Natural killer cell (primary cell): ENCODE measurements at places on chromosomes 2 and 18. TPM values are rescaled to one million over a fixed set of nuclear protein-coding genes. Genes with fewer than 3 reads are reported as not detected.

The SULT1C2 gene
- not detected for total RNA-seq

The RGPD3 gene
- 0.73 TPM for total RNA-seq

The LIMS4 gene
- total RNA-seq, result 0.33 TPM

The ERFE gene
- 4.8 TPM for total RNA-seq

The VWA3B gene
- total RNA-seq, result not detected

- DNase-seq, result no peak
- H3K27me3 ChIP-seq, result no peaks in the 10 kb centered on the region
- H3K4me3 ChIP-seq, result no peak overlapping the region
Measured at GRCh38 chr2:23122681-23123215, 262.2 kb upstream of the KLHL29 start.

- H3K4me1 ChIP-seq, result no peaks in the 10 kb centered on the region
- DNase-seq, result no peak
- H3K27me3 ChIP-seq, result no peaks in the 10 kb centered on the region
- H3K4me3 ChIP-seq, result no peak overlapping the region
- no peaks in the 10 kb centered on the region for H3K36me3 ChIP-seq
Measured at GRCh38 chr2:77161009-77161408, 361.2 kb downstream of the LRRTM4 start.

- no peak overlapping the region for H3K27ac ChIP-seq
- no peaks in the 10 kb centered on the region for H3K36me3 ChIP-seq
- no peak overlapping the region for H3K4me3 ChIP-seq
- no peaks in the 10 kb centered on the region for H3K4me1 ChIP-seq
Measured at GRCh38 chr2:26430826-26431225, 29.1 kb downstream of the DRC1 start.

- no peak for DNase-seq
- H3K4me3 ChIP-seq, result no peak overlapping the region
- no peaks in the 10 kb centered on the region for H3K36me3 ChIP-seq
- H3K27ac ChIP-seq, result no peak overlapping the region
- H3K27me3 ChIP-seq, result no peaks in the 10 kb centered on the region
Measured at GRCh38 chr2:16121231-16121985, 181.1 kb downstream of the MYCN start.

DNA sequence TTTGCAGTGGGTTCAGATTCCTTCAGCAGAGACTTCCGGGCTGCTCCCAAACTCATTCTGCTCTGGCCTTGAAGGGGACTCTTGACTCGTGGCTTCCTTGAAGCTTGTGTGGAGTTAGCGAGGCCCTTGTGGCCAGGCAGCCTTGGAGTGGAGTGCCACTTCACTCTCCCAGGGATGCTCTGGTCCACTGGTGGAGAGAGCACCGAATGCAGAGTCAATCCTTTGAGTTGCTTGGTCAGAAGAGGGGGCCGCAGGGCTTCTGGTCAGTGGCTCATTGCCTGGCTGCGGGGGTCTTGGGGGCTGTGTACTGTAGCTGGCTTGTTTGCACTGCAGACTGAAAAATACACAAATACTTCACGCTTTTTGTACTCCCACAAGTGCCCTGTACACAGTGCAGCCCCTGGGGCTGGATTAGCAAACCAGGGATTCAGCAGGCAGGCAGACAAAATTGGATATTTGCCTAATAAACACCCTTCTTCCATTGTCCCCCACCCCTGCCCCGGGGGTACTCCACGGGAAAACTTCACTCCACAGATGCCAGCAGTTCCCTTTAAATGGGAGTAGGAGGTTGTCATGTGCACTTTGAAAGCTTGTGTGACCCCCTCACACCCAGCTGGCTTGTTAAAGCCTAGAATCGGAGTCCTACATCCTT, 3.2 kb downstream of the GLI2 start:
- peaks cover 23% of the 10 kb centered on the region for H3K27me3 ChIP-seq
- no peak overlapping the region for H3K4me3 ChIP-seq
- H3K36me3 ChIP-seq, result no peaks in the 10 kb centered on the region
- no peak overlapping the region for H3K27ac ChIP-seq
- peaks cover 4% of the 10 kb centered on the region for H3K4me1 ChIP-seq
- no peak for DNase-seq

- no peaks in the 10 kb centered on the region for H3K27me3 ChIP-seq
- no peak for DNase-seq
- no peak overlapping the region for H3K27ac ChIP-seq
- no peaks in the 10 kb centered on the region for H3K36me3 ChIP-seq
- no peaks in the 10 kb centered on the region for H3K4me1 ChIP-seq
- no peak overlapping the region for H3K4me3 ChIP-seq
Measured at GRCh38 chr18:9722691-9723090, 14.6 kb downstream of the RAB31 start.

DNA sequence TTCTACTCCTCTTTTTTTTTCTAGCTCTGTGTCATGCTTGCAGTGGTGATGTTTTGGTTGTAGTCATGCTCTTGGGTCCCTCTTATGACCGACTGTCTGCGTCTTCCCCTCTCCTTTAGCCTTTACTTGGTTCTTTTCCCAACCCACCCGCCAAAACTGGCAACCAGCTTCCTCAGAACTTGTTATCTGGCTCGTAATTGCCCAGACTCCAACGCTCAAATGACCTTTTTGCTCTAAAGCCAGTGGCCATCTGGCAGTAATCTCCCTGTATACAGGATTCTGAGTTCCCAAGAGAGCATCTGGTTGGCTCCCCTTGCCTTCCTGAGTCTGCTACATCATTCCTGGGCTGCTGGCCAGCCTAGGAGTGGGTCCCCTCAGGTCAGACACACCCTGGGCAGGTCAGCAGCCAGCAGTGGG, 147.2 kb downstream of the MGAT5 start:
- H3K4me3 ChIP-seq, result no peak overlapping the region
- no peak overlapping the region for H3K27ac ChIP-seq
- H3K27me3 ChIP-seq, result no peaks in the 10 kb centered on the region
- peaks cover 6% of the 10 kb centered on the region for H3K4me1 ChIP-seq
- H3K36me3 ChIP-seq, result peaks cover 9% of the 10 kb centered on the region

DNA sequence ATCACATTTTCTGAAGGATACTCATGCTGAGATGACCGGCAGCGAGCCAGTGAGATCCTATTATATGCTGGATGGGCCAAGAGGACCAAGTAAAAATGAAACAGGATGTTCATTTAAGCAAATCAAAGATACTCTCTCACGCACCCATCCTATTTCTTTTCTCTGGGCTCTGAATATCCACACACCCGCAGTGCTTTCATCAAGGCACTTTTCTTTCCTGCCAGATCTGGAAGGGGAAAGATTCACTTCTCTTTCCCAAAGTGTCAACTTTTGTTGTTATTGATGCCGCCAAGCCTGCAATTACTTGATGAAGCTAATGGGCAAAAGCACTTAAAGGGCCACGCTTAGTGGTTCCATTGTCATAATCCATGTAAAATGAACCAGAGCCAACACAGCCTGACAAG, 191.9 kb upstream of the CHAC2 start:
- H3K4me1 ChIP-seq, result no peaks in the 10 kb centered on the region
- no peaks in the 10 kb centered on the region for H3K36me3 ChIP-seq
- H3K4me3 ChIP-seq, result no peak overlapping the region
- H3K27me3 ChIP-seq, result no peaks in the 10 kb centered on the region

- H3K27ac ChIP-seq, result no peak overlapping the region
- DNase-seq, result no peak
- no peaks in the 10 kb centered on the region for H3K27me3 ChIP-seq
- no peak overlapping the region for H3K4me3 ChIP-seq
Measured at GRCh38 chr2:189348369-189348768, 92.9 kb upstream of the WDR75 start.

DNA sequence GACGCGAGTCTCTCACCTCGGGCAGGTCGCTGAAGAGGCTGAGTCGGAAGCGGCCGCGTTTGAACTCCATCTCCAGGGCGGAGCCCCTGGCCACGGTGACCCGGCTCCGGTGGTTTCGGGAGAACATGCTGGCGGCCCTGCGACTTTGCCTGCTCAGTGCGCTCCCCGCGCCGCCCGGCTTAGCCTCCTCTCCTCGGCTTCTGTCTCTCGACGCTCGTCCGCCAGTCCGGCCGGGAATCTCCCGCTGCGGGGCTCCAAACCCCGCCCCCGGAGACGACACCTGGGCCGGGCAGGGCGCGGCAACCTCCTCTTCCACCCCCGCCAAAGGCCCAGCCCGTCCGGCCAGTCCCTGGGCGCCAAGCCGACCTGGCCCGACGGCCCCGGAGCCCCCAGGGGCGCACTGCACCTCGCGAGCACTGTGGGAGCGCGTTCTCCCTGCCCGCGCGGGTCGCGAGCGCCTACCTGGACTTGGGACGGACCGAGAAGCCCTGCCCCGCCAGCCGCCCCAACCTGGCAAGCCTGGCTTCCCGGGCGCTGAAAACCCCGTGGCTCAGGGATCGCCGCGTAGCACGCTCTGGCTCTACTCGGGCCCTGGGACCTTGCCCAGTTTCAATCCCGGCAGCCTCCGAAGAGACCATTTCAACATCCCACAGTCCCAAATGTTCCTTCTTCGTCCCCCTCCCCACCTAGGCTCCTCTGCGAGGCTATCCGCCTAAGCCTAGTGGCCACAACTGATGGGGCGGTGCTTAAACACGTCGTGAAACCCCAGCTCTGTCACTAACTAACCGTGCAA, at the start of gene RTKN:
RTKN (minus strand) TSS at position 248 of the 793 bp plus-strand sequence; CDS start at position 127, 121 bp downstream.
- H3K4me3 ChIP-seq, result peak within 1 kb of the TSS; percentile 40
- H3K27me3 ChIP-seq, result peaks cover 19% of the 10 kb centered on the region
- peak within 1 kb of the TSS; percentile 40 for H3K27ac ChIP-seq
- peak; percentile 60 for DNase-seq

DNA sequence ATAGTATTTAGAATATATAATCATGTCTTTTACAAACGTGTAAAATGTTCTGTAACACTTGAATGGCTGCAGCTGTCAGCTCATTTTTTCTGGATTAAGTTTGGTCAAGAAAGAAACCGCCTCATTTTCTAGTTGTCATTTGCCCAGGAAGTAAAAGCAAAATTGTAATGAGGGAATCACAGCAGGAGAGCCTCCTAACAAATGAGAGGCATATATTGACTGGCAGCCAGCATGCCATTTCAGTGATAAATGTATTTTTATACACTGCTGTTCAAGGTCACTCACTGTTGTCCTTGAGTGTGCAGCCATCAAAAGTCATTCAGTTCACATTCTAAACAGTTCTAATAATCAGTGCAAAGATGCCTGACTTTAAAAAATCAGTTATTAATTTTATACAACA, 144.3 kb upstream of the BOD1L2 start:
- no peak overlapping the region for H3K27ac ChIP-seq
- H3K36me3 ChIP-seq, result no peaks in the 10 kb centered on the region
- no peak overlapping the region for H3K4me3 ChIP-seq
- no peaks in the 10 kb centered on the region for H3K27me3 ChIP-seq

DNA sequence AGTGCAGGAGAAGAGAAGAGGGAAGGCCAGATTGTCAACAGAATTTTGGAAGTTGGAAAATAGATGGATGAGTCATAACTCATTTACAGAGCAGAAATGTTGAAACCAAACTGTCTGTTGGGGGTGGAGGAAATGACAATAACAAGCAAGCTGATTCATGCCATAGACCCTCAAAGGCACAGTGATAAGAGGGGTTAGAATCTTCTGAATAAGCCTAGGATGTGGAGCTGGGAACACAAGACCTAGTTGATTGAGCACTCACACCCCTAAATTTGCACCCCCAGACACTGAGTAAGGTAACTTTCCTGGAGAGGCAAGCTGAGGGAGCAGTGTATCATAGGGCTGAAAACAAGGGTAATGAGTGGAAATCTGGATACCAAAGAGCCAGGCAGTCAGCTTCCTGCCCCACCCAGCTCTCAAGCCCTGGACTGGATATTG, 141.4 kb downstream of the SCG2 start:
- no peak for DNase-seq
- H3K27ac ChIP-seq, result no peak overlapping the region
- no peak overlapping the region for H3K4me3 ChIP-seq
- no peaks in the 10 kb centered on the region for H3K36me3 ChIP-seq
- no peaks in the 10 kb centered on the region for H3K27me3 ChIP-seq
- H3K4me1 ChIP-seq, result no peaks in the 10 kb centered on the region

GRCh38 chr2:121486191-121486790, 44.4 kb upstream of the RNU4ATAC start:
- no peak overlapping the region for H3K4me3 ChIP-seq
- DNase-seq, result no peak
- peaks cover 31% of the 10 kb centered on the region for H3K4me1 ChIP-seq
- no peak overlapping the region for H3K27ac ChIP-seq
- no peaks in the 10 kb centered on the region for H3K36me3 ChIP-seq

DNA sequence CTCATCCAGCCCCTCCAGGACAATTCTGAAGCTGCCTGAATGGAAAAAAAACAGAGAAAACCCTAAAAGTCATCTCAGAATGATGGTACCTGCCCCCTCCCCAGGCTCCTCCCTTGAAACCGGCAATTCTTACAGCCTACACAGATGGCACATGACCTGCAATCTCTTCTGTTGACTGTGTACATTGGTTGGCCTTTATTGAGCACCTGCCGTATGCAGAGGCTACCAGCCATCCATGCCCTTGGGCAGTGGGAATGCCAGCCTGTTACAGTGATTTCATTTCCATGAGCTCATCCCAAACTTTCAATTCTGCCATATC, 57.1 kb downstream of the EMX1 start:
- DNase-seq, result no peak
- no peak overlapping the region for H3K4me3 ChIP-seq
- no peak overlapping the region for H3K27ac ChIP-seq
- H3K4me1 ChIP-seq, result no peaks in the 10 kb centered on the region

DNA sequence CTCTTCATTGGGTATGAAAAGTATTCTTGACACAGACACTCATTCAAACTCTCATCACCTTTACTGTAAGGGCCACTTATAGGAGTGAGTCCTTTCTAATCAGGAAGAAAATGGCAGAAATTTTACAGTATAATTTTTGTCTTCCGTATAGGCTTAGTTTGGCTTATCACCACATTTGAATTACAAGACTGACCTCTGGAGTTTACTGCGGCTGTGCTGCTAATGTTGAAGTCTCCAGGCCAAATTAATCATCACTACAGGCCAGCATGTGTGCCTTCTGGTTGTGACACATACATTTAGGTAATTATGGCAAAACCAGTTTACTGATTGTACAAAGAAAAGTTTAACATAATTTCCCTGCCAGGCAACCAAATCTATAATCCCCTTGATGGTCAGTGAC, 753.6 kb upstream of the GCFC2 start:
- H3K27me3 ChIP-seq, result no peaks in the 10 kb centered on the region
- H3K4me3 ChIP-seq, result no peak overlapping the region
- no peaks in the 10 kb centered on the region for H3K4me1 ChIP-seq
- DNase-seq, result no peak
- H3K36me3 ChIP-seq, result no peaks in the 10 kb centered on the region

DNA sequence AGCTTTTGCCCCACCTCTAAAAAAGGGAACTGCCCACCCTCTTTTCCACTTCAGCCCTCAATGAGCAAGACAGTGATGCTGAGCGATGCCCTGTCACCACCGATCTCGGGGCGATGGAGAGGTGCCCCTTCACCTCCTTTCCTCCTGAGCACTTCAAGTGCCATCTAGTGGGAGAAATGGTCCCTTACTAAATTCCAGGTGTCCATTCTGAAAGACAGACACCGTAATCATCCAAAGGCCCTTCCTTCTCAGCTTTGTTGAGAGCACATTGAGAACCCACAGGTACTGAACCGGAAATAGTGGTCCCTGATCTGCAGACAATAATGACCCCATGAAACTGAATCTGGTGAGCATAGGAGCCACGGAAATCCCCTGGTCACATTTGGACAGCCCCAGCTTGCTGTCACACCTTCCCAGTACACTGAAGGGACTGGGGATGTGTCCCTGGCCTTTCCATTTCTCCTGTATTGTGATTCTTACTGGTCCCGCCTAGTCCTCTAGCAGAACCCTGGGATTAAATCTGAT, 38.5 kb downstream of the KCTD18 start:
- H3K4me3 ChIP-seq, result no peak overlapping the region
- no peaks in the 10 kb centered on the region for H3K27me3 ChIP-seq
- H3K27ac ChIP-seq, result no peak overlapping the region
- peak; percentile 73 for DNase-seq
